Stimulated activated CD4-positive, alpha-beta T cell treated with anti-CD3 and anti-CD28 coated beads, Interleukin-15, amount 100 ng/mL, for 24 hours (primary cell): ENCODE measurements at places on chromosomes 5 and 9.

- DNase-seq = no peak
Measured at GRCh38 chr9:116030517-116030916, 123.1 kb upstream of the PAPPA start.

GRCh38 chr5:2674456-2674855, 77.0 kb downstream of the IRX2 start:
- DNase-seq = no peak

GRCh38 chr9:136992819-136993369, 672 bp downstream of the PAXX start:
- DNase-seq = no peak

- no peak for DNase-seq
Measured at GRCh38 chr5:36841677-36842076, 34.9 kb upstream of the NIPBL start.
